ENCODE measurements at places on chromosomes 12 and 14.

DNA sequence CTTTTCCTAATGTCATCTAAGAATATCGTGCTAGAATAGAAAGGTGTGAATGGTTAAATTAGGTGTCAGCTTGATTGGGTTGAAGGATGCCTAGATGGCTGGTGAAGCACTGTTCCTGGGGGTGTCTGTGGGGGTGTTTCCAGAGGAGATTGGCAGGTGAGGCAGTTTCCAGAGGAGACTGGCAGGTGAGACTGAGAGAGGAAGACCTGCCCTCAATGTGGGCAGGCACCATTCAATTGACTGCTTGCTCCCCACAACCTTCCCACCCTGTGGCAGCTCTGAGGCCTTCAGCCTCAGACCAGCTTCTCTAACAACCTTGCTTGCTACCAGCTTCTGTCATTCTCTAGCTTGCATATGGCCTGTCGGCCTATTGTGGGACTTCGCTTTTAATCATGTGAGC lies 9.2 kb downstream of the RNASE9 start:
- DNase-seq = no peak

GRCh38 chr14:39582028-39582654 lies 149.9 kb upstream of the FBXO33 start:
- DNase-seq = no peak

- DNase-seq = no peak
Observed at GRCh38 chr12:6724409-6724797, 557 bp downstream of the COPS7A start.

- DNase-seq = no peak
Observed at GRCh38 chr12:26138860-26139259, 14.0 kb upstream of the BHLHE41 start.

GRCh38 chr14:96268431-96269358 lies 12.7 kb downstream of the BDKRB1 start:
- DNase-seq = peak; percentile 94

- DNase-seq = no peak
Observed at GRCh38 chr12:113924341-113924740, 41.8 kb downstream of the RBM19 start.

- DNase-seq = no peak
Observed at GRCh38 chr12:93247313-93247991, 130.3 kb upstream of the NUDT4 start.

DNA sequence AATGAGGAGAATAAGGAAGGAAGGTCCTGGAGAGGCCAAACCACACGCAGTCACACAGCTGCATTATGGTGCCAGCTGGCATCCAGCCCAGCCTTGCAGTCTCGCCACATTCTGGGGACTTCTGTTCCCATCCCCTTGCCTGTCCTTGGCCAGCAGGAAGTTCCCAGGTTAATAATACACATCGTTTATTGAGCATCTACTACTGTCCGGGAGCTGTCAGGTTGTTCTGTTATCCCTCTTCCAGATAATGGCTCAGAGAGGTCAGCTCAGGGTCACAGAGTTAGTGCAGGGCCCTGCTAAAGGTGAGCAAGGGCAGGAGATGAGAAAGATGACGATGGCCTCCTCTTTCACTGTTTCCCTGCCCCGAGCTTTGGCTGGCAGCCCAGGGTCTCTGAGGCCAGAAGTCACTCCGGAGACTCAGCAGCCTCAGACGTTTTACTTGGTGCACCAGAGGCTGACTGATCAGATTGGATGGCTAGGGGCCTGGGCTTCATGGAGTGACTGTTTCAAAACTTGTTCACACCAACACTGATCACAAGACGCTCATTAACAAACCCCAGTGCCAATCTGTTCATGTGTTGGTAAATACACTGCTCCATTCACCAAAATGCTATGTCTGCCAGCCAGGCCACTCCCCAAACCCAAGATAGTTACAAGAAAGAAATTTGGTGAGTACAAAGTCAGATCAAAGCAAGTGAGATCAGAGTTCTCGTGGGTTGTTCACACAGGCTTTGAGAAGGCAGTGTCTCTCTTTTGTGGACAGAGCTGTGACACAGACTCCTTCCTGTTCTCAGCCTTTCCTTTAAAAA lies 79.2 kb downstream of the B4GALNT3 start:
- no peak for DNase-seq

- no peak for DNase-seq
Observed at GRCh38 chr14:22131749-22132476, 457.1 kb downstream of the DAD1 start.

DNA sequence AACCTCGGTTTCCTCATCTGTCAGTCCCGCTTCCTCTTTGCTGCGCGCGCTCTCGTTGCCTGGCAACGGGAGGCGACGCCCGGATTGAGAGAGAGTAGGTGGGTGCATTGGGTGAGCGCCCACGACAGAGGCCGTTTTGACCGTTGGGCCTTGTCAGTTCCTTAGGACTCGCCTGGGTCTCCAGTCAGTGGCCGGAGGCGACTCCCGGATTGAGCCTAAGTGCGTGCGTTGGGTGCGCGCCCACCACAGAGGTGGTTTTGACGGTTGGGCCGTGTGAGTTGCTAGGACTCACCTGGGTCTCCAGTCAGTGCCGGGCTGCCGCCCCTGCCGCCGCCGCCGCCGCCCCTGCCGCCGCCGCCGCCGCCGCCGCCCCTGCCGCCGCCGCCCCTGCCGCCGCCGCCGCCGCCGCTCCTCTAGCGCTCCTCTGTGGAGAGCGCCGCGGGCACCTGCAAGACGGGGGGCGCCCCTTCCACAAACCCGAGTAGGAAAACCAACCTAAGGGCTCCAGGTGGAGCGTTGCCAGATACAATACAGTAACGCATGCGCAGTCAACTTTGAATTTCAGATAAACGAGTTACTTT lies 37.2 kb downstream of the APOBEC1 start:
- no peak for DNase-seq

DNA sequence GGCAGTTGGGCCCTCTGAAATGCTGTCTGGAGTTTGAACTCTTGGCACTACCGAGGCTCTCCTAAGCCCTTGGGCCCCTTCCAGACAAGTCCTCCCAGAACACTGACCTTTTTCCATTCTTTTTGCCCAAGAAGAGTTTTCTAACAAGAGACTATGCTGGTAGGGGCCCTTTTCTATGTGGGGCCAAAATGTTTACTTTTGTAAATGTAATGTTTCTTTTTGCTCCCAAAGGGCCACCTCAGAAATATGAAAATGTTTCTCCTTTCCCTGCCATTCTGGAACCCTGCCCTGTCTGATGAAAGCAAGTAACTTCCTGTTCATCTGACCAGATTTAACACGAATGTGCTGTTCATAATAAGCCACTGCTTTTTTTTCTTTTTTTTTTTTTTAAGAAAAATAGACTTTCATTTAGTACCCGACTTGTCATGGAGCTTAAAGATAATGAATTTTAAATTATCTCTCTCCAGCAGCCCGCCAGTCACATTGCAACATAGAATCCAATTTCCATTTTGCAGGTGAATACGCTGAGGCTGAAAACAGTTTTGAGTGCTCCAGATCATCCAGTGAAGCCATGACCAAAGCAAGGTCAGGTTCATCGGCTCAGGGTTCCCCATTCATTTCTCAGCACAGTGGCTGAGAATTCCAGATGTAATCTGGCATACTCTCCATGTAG lies 169.9 kb downstream of the DPF3 start:
- DNase-seq = no peak

GRCh38 chr12:19125325-19125724 lies 4.2 kb upstream of the PLEKHA5 start:
- DNase-seq = no peak

GRCh38 chr12:52907092-52907810 lies 2.4 kb upstream of the KRT8 start:
- no peak for DNase-seq

DNA sequence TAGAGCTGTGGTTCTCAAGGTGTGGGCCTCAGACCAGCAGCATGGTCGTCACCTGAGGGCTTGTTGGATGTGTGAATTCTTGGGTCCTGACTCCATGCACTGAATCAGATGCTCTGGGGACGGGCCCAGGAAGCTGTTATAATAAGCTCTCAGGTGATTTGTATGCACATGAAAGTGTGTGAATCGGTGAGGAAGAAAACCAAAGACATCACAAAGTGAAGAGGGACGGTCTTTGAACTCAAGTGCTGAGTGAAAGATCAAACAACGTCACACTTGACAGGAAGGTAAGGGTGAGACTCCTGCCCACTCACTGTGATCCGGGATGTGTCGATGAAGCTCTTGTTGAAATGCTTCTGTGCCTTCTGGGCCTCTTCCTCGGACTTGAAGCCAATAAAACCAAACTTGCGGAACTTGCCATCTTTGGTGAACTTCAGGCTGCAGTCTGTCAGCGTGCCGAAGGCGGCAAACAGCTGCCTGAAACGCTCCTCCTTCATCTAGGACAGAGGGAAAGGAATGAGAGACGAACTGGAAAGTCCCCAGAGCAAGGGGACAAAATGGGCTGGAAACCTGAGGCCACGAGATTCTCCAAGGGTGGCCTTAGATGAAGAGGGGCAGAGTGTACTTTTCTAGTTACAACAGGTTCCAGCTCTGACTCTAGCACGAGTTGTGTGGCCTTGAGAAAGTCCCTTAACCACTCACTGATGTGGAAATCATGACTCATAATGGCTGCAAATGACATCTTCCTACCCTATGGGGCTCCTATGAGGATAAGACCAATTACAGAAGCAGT lies 4.0 kb downstream of the RBM19 start:
- peak; percentile 3 for DNase-seq

DNA sequence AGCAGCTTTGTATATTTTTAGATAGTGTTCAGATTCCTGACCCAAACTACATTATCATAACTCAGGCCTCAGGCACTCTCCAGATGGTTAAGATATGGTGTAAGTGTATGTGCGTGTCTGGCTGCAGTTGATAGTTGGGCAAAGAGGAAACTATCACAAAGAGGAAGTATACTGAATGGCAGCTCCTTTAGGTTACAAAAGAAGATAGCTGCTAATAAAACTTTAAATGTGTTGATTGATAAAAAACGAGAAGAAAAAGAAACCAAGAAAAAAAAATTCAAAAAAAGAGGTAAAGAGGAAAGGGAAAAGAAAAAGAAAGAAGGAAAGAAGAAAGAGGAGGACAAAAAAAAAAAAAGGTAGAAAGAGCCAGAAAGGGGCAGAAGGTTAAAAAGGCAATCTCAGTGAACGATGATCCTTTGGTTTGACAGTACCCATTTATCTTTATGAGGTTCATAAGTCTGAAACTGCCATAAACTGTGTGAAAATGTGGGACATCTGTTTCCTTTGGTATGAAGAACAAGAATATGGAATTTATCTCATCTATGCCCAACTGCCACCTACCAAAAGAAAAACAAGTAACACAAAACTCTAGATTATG lies 42.2 kb downstream of the TAOK3 start:
- no peak for DNase-seq

GRCh38 chr14:67232066-67232465 lies 9.2 kb upstream of the PALS1 start:
- DNase-seq = no peak

DNA sequence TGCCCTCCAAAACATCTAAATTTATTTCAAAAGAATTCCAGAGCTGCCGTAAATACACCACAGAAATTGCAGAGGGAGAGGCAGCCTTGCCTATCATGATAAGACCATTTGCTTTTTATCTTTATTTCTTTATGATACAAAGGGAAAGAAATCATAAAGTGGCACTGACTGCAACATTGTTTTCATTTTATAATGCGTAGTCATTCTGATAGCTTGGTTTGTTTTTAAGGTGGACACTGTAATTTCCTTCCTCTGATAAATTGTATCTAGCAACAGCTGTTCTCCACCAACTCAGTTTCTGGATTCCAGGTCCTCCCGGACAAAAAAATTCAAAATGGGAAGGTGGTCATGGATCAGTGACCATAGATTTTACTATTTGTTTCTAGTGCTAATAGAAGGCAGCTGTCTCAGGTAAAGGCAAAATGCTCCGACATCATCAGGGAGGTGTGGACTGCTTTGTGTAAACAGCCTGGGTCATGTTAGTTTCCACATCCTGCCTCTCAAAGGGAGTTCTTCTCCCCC lies 623 bp upstream of the TSPAN8 start:
- no peak for DNase-seq

GRCh38 chr12:24226745-24227350 lies 277.4 kb upstream of the SOX5 start:
- no peak for DNase-seq

DNA sequence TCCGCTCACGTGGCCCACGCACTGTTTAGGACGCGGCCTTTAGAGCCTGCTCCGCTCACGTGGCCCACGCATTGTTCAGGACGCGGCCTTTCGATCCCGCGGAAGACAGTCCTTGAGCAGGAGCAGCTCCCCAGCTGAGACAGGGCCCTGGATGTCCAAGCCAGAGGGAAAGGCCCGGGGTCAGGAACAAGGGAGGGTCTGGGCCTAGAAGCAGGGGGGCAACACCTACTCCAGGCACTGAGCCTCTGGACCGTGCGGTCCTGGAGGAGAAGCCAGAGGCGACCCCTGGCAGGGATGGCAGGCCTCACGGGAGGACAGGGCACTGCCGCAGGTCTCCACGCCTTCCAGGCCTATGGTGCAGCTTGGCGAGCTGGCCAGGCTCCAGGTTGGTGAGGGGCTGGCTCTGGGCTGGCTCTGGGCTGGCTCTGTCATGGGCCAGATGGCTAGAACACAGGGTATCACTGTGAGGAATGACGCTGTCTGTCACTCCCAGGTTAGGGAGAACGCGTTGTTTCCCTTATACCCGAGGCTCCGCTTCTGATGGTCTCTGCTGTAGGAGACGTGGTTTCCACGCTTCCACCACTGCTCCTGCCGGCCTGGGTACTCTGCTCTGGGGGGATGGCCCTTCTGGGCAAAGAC lies 341.7 kb downstream of the TMEM121 start:
- no peak for DNase-seq

GRCh38 chr12:50924131-50924438 lies 28.3 kb upstream of the HIGD1C start:
- no peak for DNase-seq

- no peak for DNase-seq
Observed at GRCh38 chr12:107395817-107396216, 289.8 kb upstream of the PWP1 start.

DNA sequence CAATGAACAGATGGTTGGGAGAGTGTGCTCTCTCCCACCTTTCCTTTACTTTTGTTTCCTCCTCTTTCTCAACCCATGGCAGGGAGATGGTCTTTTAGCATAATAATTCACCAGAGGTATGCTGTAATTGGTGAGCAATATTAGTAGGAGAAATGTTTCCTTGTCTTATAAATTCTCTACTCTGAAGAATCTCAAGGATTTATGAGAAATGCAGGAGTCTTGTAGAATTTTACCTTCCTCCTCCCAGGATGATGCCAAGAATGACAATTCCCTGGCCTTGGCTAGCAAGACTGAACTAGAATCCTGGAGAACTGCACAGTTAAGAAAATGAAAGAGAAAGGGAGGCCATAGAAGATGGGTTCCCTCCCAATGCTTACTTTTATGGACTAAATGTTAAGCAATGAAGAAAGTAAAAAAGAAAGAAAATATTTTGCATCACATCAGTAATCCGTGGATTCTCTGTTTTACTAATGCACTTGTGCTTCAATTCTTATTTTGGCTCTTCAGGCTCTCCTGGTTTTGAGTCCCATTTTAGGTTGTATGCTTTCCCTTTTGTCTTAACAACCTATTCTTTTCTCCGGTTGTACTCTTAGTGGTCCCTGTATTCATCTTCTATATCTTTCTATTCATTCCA lies 192.9 kb upstream of the GARIN6 start:
- no peak for DNase-seq

GRCh38 chr14:74955229-74956026 lies at the start of gene PGF:
PGF (minus strand) TSS chr14:74955597; CDS start chr14:74955242, 355 bp downstream.
- DNase-seq = no peak

All from GM04504 (cell line).